ENCODE measurements at places on chromosomes 6 and 20.

GRCh38 chr6:112743323-112743722 is 396.2 kb downstream of the RFPL4B start:
- DNase-seq = no peak

DNA sequence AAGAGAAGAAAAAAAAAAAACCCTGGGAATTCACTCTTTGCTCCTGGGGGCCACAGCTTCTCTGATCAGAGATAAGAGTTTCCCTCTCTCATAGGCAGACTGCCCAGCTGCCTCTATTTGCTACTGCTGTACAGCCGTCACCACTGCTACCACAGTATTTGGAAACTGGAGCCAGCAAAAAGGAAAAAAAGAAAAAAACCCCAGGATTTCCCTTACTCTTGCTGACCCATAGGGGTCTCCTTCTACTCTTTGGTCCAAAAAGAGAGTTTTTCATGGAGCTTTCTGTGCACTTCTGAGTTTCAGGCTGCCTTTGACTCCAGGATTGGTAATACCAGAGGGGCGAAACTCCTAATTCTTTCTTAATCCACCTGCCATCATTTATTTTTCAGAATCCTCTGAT is 89.7 kb downstream of the MDGA1 start:
- DNase-seq = no peak

GRCh38 chr6:164051427-164051826 is 636.9 kb downstream of the QKI start:
- DNase-seq = no peak

DNA sequence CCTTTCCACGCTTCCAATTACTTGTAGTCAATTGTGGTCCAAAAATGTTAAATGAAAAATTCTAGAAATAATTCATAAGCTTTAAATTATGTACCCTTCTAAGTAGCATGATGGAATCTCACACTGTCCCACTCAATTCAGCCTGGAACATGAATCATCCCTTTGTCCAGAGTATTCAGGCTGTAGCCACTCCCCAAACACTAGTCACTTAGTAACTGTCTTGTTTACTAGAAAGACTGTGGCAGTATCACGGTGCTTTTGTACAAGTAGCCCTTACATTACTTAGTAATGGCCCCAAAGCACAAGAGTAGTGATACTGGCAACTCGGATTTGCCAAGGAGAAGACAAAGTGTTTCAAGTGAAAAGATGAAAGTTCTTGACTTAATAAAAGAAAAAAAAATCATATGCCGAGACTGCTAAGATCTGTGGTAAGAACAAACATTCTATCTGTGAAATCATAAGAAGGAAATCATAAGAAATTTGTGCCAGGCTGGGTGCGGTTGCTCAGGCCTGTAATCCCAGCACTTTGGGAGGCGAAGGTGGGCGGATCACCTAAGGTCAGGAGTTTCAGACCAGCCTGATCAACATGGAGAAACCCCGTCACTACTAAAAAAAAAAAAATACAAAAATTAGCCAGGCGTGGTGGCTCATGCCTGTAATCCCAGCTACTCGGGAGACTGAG is 168.5 kb upstream of the SIM1 start:
- no peak for DNase-seq

GRCh38 chr20:49624317-49624716 is 56.4 kb upstream of the PTGIS start:
- DNase-seq = no peak

GRCh38 chr6:23106951-23107350 is 537.6 kb downstream of the HDGFL1 start:
- no peak for DNase-seq

- no peak for DNase-seq
These were observed 140.8 kb downstream of the SLC16A10 start for GRCh38 chr6:111228094-111228493.

- DNase-seq = no peak
These were observed 283.7 kb downstream of the BTBD3 start for GRCh38 chr20:12201289-12201991.

DNA sequence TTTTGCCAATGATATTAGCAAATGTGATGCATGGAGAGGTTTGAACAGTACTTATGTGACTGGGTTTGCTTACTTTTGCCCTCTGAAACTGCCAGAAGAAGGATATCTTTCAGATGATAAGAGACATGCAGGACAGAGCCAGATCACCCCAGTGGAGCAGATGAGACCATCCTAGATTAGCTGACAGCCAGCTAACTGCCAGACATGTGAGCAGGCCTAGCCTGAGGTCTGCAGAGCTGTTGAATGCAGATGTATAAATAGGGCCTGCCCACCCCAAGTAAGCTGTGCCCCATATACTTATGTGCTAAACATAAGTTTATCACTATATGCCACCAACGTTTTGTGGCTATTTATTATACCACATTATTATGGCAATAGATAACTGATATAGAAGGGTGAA is 5.9 kb downstream of the ZSCAN31 start:
- no peak for DNase-seq

DNA sequence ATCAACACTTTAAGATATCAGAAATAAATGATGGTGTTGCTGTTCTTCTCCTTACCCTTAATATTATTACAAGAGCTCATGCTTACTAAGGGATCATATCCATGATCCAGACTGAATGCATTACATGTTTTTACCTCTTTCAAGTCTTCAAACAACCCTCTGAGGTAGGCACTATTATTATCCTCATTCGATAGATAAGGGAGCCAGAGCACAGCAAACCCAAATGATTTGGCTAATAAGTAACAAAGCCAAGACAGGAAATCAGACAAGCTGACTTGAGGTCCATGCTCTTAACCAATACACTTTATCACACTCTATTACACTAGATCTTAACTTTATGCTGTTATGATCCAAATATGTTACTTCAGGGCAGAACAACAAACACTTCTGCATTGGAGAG is 145.9 kb downstream of the RALGAPA2 start:
- no peak for DNase-seq

DNA sequence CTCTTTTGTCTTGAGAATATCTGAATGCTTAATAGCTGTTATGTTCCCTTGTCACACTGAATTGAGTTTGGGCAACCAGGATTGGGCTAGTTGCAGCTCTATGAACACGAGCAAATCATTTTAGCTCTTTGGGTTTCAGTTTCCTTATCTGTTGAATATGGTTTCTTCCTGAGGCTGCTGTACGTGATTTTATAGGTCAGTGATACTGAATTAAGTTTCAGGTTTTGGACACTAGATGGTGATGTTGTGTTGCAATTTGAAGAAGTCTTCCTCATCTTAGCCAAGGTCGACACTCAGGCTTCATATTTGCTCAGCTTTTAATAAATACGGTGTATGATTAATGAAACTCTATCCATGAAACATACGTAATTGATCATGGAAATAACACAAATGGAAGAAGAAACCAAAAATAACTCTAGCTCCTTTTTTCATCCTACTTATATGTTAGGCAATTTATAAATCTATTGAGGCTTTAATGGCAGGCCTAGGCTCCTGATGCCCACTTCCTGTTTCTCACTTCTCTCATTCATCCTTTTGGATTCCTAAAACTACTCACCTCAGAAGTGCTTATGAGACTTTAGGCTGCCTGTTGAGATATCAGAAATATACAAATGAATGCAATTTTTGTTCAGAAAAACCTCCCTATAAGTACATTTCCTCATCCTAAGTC is 354.1 kb upstream of the MAP3K7 start:
- no peak for DNase-seq

- DNase-seq = peak; percentile 38
These were observed 4.1 kb downstream of the LINC00237 start for GRCh38 chr20:21101932-21102575.

DNA sequence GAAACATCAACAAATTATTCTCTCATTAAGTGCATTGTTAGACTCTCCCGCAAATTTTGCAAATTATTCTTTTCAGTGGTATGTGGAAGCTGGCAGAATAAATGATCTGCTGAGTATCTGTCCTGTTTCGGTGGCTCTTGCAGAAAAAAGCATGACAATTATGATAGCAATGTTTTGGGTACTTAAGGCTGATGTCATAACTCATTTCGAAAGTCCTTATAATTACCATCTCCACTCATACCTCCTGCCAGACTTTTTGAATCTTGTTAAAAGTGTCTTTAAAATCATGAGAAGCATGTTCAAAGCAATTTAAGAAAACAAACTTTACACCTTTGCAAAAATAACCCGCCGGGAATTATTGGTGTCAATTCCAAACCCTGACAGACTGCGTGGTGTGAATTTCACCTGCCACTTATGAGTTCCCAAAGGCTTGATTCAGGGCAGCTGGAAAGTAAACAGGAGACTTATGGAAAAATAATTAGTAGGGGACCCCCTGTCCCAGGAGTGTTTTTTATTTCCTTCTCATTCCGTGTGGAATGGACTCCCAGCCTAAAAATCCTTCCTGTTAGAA is 87.6 kb upstream of the E2F3 start:
- no peak for DNase-seq

GRCh38 chr6:60754879-60755278 is 1531.1 kb downstream of the KHDRBS2 start:
- no peak for DNase-seq

GRCh38 chr6:64197246-64197645 is 561.6 kb downstream of the PHF3 start:
- DNase-seq = no peak

- DNase-seq = no peak
These were observed 123.3 kb downstream of the INSM1 start for GRCh38 chr20:20491110-20491783.

DNA sequence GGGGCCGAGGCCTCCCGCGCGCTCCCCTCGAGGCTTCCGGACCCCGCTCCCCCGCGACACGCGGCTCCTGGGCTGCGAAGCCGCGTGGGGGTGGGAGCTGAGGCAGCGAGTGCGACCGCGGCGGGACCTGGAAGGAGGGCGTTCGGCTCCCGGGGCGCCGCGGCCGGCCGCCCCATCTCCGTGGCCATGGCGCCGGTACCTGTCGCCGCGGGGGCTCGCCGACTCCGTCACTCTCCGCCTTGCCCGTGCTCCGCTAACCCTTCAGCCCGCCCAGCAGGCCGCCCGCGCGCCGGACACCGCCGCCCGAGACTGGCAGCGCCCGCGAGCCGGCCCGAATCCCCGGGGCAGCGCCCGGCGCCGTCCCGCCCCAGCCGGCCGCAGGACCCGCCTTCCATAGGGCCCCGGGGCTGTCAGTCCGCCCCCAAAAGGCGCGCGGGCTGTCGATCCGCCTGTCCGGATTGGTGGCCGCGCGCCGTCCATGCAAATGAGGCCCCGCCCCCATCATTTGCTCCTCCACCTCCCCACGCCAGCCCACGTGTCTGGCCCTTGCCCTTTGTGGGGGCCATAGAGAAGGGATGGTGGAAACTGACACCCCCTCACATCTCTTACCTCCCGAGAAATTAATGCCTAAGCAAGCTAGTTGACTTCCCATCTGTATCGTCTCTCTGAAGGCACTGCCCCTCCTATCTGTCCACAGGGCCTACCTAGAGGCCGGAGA is at the start of gene FKBP5:
Gene FKBP5, minus strand, starts transcription at position 311 of the 718 bp plus-strand sequence. CDS start 46,091 bp downstream, outside the sequence.
- DNase-seq = peak; percentile 95

DNA sequence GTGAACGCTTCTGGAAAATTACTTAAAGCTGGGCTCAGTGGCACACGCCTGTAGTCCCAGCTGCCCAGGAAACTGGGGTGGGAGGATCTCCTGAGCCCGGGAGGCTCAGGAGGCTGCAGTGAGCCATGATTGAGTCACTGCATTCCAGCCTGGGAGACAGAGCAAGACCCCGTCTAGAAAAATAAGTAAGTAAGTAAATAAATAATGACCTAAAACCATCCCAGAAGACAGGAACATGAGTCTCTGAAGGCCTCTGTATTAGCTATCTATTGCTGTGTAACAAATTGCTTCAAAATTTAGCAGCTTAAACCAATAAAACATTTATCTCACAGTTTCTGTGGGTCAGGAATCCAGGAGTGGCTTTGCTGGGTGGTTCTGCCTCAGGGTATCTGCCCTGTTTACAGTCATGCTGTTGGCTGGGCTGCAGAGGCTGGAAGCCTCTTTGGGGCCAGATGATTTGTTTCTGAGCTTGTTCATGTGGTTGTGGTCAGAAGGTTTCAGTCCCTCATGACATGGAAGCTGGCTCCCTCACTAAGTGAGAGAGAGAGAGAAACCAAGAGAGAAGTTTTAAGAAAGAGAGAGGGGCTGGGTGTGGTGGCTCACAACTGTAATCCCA is 48.4 kb upstream of the NCOA3 start:
- DNase-seq = no peak

Measured in nephron progenitor cell (in vitro differentiated cells).